ENCODE measurements at places on chromosomes 4 and X.

DNA sequence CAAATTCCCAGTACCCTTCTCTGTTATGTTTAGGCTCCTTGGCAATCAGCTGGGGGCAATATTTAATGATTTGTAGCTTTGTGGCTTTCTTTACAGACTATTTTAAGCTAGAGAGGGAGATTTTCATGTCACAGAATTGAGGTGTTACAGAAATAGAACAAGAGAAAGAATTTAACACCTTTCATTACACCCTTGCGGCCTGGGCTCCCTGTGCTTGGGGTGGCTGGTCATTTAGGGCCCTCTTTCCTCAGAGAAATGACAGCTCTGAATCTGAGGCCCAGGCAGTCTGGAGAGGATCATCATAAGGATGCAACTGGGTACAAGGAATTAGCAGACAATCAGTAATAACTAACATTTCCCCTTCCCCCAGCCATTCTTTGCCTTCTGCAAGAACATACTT lies 104.5 kb upstream of the INTU start:
- no peak for DNase-seq

DNA sequence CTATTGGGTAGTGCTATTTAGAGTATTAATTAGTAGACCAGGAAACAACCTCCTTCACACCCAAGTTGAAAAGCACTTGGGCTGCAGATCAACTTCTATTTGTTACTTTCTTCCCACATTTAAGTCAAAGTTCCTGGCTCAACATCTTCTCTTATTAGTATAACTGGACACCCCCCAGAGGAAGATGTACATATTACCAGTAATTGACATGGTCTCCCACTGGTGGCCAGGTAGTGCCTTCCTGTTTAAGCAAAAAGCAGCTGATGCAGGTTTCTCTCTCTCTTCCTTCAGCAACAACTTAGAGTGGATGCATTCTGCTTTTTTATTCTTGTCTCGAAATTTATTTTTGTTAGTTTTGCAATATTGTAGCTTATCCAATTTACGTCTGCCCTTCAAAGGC lies 438.1 kb downstream of the GBA3 start:
- DNase-seq: no peak

DNA sequence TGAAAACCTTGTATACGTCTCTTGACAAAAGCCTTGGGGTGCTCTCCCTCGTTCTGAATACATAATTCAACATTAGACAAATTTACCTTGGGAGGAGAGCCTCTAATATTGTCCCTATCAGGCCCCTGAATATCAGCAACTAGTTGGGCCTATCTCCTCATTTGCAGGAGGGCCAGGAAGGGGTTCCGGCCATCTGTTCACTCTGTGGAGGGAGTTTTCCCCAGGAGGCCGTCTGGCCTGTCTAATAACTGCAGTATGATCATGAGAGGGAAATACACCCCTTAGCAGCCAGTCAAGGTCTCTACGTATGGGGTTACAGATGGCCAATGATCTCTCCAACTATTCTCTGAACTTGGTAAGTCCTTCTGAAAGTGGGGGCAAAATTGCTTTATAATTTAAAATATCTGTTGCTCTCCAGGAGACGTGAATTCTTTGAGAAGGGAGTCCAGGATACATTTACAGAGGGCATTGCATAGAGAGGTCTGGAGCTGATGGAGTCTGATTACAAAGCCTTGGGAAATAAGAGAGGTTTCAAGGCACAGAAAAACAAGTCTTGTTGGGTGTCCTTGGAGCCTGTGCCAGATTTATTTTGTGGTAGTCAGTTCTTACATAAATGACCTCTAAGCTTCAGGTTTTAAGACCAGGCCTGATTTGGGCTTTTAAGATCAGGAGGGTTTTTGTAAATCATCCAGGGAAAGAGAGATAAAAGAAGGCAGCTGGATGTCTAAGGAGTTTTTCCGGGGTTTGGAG lies 48.2 kb upstream of the UXT start:
- DNase-seq: no peak

GRCh38 chr4:161183729-161184128 lies 980.1 kb downstream of the FSTL5 start:
- no peak for DNase-seq

DNA sequence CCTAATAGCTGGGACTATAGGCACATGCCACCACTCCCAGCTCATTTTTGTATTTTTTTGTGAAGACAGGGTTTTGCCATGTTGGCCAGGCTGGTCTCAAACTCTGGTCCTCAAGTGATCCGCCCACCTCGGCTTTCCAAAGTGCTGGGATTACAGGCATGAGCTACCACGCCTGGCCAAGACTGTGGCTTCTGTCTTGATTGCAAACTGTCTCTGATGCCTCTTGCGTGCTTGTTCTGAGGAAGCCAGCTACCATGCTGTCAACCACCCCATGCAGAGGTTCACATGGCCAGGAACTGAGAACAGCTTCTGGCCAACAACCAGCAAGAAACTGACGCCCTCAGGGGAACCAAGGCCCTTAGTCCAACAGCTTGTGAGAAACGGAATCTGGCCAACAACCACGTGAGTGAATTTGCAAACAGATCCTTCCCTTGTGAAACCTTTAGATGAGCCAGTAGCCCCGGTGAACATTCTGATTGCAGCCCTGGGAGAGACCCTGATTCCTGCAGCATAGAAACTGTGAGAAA lies 71.2 kb downstream of the SUPT20HL2 start:
- DNase-seq: no peak

- DNase-seq: no peak
These were observed 101.7 kb downstream of the NAA11 start for GRCh38 chr4:79223993-79224776.

- DNase-seq: no peak
These were observed 41.4 kb upstream of the NDST4 start for GRCh38 chr4:115154826-115155225.

GRCh38 chr4:103011378-103012025 lies 8.0 kb downstream of the SLC9B1 start:
- DNase-seq: no peak
